Glomerular endothelial cell (primary cell): ENCODE measurements at places on chromosomes 2 and 18. TPM values are rescaled to one million over a fixed set of nuclear protein-coding genes. Genes with fewer than 3 reads are reported as not detected.

HNMT gene
- 1.1 and 1.4 TPM in 2 replicates for total RNA-seq

WIPF1 gene
- 14.8 and 35.2 TPM in 2 replicates for total RNA-seq

CPLX4 gene
- not detected in 2 replicates for total RNA-seq

CYP1B1 gene
- total RNA-seq = 6.4 and 11.9 TPM in 2 replicates

ZSWIM2 gene
- total RNA-seq = 0.12 TPM in 1 of 2 replicates, not detected in the other

ASPRV1 gene
- 0.64 and 0.82 TPM in 2 replicates for total RNA-seq

REG1B gene
- total RNA-seq = not detected in 2 replicates

MAP4K4 gene
- 244 and 305 TPM in 2 replicates for total RNA-seq

ZNF892 gene
- 3.9 and 6.4 TPM in 2 replicates for total RNA-seq

DNA sequence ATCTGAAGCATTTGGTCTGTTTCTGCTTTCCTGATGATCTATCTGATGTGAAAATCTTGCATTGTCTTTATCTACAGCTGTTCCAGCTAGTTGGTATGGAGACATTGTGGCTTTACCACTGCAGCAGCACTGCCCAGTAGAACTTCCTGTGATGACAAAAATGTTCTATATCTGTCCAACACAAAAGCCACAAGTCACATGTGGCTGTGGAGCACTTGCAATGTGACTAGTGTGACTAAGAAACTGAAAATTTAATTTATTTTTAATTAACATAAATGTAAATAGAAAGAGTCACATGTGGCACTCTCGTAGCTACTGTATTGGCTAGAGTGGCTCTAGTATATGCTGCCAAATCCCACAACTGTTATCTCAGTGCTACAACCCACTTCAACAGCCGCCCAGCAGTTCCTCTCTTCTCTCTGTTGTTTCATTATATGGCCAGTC is 425.7 kb downstream of the SETBP1 start:
- no peak for DNase-seq

DNA sequence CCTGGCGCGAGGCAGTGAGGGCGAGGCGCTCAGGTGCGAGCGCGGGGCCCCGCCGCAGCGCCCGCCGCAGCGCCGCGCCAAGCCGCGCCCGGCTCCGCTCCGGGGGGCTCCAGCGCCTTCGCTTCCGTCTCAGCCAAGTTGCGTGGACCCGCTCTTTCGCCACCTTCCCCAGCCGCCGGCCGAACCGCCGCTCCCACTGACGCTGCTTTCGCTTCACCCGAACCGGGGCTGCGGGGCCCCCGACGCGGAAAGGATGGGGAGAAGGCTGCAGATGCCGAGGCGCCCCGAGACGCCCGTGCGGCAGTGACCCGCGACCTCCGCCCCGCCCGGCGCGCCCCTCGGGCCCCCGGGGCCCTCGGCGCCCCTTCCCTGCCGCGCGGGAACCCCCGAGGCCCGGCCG is 328 bp upstream of the INHBB start:
- DNase-seq = no peak

GRCh38 chr2:217227794-217228193 is 367.9 kb upstream of the TNP1 start:
- DNase-seq = no peak

DNA sequence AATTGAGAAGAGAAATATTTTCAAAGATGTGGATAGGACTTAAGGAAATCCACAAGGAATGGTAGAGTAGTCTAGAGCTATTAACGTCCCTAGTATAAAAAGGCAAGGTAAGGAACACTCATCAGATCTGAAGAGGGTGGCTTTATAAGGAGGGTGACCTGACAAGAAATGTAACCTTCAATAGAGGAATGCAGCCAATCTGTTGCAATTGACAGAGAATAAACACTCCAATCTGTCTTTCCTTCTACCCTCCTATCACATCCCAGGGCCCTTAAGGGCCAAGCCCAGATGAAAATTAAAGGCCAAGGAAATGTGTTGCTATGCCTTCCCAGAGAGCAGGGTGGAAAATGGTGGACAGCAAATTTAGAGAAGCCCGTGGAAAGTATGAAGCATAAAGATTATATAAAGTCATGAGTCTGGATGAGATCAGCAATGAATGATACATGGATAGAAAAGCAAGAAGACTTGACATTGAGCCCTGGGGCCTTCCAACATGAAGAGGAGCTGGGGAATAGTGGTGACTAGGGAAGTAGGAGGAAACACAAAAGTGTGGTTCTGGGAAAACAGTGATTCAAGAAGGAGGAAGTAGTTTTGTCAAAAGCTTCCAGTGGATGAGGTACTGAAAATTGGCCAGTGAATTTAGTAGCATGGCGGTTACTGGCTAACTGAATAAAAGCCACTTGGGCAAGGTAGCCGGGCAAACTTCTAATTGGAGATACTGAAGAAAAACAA is 270.6 kb upstream of the TANK start:
- DNase-seq = no peak

DNA sequence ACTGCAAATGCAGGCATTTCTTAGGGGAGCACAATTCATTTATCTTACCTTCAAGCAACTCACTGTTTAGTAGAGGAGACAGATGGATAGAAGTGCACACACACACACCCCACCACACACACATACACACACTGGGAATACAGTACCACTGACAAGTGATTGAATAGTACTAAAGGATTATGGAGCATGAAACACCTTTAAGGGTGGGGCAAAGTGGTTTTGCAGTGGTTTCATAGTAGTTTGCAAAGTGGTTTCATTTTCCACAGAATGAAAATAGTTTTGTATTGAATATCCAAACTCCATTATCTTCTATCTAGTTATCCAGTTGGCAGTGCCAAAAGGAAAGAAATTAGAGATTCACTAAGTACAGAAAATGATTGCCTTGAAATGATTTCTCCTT is 18.9 kb downstream of the KIF5C start:
- no peak for DNase-seq

DNA sequence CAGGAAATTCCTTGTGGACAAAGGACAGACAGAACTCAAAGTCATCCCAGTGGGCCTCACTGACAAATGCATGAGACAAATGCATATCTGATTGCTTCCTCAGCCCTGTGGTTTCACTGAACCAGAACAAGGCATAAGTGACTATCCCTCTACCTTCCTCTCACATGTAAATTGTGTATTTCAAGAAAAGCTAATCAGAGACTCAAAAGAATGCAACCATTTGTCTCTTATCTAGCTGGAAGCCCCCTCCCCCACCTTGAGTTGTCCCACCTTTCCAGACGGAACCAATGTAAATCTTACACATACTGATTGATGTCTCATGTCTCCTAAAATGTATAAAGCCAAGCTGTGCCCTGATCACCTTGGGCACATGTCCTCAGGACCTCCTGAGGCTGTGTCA is 102.0 kb upstream of the TMEM200C start:
- no peak for DNase-seq

- DNase-seq = no peak
Observed at GRCh38 chr2:241020629-241021190, 22.3 kb downstream of the SNED1 start.

DNA sequence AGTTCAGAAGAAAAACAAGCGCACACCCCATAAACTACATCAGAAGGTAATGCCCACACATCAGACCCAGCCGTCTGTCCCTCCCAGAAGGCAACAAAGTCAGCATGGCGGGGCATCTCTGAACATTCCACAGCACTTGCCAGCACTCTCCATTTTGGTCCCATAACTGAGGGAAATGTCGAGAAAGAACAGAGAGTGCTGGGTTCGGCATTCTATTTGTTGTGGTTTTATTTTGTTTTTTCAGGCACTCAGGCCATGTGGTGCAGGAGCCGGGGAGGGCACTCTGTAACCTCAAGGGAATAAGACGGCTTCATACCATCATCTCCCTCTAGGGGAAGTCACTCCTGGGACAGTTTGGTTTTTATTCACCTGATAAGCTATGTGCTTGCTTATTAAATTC is 156.0 kb downstream of the SEPTIN10 start:
- DNase-seq = no peak

DNA sequence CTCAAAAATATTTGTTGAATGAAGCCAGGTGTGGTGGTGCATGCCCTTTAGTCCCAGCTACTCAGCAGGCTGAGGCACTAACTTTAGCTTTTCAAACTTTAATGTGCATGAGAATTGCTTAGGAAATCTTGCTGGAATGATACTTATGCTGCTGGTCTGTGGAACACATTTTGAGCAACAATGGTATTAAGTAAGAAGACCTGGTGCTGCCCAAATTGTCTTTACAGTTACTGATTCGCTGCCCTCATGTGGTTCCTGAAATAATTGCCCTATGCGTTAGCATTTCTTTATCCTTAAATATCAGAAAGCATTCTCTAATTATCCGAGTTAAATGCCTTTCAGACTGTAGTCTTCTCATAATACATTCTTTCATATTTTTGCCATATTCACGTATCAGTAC is 76.0 kb upstream of the SESTD1 start:
- DNase-seq = peak; percentile 12

GRCh38 chr18:23828426-23828825 is 139.2 kb downstream of the LAMA3 start:
- DNase-seq = peak; percentile 81

GRCh38 chr2:226910384-226910783 is 74.5 kb downstream of the RHBDD1 start:
- DNase-seq = no peak

DNA sequence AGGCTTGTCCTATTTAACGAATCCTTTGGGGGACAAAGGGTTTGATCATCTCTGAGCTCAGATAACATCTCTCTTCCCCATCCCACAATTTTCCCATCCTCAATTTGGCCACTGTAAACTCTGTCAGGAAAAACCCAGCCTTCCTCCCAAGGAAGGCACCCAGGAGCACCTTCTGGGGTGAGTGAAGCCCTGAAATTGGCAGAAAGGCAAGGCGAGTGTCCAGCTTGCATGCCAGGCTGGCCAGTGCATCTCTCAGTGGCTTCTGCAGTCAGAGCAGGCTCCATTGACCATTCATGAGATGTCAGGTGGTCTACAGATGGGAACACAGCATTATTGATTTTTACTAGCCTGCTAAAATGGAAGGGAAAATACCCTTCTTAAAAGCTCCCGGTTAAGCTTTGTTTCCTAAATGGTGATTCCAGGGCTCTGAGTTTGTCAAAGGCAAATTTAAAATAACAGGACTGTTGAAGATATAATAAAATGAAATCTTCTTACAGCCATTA is 83.2 kb upstream of the BOD1L2 start:
- DNase-seq = no peak

DNA sequence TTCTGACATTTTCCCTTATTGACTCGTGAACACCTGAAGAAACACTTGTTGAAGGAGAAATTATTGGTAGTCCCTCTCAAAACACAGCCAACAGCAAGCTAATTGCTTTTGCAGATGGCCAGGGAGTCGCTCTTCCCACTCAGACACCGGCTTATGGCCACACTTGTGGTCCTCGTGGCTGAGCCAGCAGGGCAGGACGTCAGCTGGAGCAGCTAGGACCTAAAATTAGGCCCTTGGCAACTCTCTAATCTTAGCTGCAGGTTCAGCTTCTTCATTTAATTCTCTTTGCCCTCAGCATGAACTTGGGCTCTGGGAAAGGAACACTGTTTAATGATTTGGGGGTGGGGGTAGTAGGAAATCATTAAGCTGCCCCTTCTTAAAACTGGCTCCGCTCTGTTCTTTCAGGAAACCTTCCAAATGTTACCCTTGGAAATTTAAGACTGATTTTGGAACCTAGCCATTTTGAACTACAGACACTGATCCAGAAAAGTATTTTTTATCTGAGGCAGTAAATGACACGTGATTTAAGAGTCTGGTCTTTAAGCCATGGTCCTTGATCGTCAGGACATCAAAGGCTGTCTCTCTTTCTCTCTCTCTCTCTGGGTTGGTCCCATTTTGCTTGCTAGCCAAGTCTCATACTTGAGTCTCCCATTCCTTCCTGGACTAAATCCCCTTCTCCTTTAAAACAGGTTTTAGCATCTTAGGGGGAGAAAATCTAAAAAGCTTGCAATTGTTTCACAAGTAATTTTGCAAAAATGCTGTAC is 77.5 kb downstream of the CDK15 start:
- no peak for DNase-seq

DNA sequence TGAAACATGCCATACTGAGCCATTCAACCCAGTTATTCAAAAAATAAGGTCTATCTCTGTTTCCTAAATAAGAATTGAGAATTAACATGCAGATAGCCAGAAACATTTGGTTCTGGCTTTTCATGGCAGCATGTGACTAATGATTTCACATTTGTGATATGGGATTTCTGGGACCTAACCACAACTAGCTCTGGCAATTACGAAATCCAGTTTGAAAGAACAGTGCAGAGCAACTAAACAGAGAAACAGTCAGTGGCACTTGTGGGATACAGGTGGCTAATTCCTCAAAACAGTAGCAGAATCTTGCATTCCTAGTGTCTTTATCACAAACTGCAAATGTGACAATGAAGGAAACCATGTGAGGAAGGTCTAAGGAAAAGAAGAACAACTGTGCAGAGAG is 637.8 kb upstream of the CHAC2 start:
- DNase-seq = no peak

GRCh38 chr2:159551806-159552205 is 64.5 kb downstream of the BAZ2B start:
- no peak for DNase-seq

GRCh38 chr2:64165706-64166105 is 21.5 kb upstream of the PELI1 start:
- DNase-seq = no peak

GRCh38 chr2:86476092-86476491 is 34.9 kb downstream of the KDM3A start:
- no peak for DNase-seq

- no peak for DNase-seq
Observed at GRCh38 chr2:143603846-143604565, 474.8 kb downstream of the ARHGAP15 start.

DNA sequence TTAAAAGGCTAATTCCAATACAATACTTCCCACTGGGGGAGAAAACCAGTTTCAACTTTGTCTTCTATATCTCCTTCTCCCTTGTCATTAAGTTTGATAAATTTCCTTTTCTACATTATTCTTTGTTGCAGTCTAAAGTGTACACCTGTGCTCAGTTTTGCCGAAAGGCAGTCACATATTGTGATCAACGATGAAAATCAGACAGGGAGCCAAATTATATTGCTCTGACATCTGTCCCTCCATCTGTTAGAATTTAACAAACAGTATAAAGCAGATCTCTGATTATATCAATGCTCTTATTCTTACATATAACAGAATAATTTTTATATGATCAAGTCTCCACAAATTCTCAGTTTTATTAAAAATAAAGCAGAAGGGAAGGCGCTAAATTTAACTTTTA is 496.7 kb downstream of the NRXN1 start:
- no peak for DNase-seq

GRCh38 chr18:55384551-55385275 is 203.3 kb downstream of the TCF4 start:
- DNase-seq = no peak

DNA sequence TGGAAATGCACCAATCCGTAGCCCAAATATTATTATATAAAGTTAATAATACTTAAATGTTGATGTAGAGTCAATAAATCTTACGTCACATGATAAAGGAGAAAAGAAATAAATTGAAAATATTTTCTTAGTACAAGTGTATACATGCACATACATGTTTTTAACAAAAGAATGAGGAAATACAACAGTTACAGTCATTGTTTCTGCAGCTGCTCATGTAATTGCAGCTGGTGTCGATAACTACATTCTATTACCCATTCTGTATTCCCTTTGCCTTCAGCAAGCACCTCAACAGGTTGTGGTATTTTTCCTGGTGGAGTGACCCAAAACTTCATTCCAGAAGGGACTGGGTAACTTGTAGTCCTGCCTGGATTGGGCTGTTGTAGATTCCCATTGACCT is 377.8 kb upstream of the FSIP2 start:
- no peak for DNase-seq
